ENCODE measurements at places on chromosomes 6 and 20.

DNA sequence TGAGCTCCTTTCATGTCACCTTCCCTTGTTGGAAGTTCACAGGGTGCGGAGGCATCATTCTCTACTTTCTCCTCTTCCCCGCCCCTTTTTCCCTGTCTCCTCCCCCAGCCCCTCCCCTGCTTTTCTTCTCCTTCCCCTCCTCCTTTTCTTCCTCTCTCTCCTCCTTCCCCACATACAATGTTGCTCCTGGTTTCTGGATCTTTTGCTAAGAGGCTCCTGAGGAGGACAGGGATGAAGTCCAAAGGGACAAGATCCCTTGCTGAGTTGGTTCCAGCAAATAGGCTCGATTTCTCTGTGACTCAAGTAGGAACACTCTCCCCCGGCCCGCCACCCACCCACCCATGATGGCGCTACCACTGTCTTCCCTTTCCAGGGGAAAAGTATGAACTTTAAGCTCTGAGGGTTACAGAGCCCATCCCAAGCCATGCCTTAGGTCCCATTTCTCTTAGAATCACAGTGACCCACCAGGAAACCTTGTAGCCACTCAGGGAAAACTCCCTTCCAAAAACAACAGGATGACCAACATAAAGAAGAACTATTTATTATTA is 852 bp upstream of the TFEB start:
- DNase-seq = no peak

DNA sequence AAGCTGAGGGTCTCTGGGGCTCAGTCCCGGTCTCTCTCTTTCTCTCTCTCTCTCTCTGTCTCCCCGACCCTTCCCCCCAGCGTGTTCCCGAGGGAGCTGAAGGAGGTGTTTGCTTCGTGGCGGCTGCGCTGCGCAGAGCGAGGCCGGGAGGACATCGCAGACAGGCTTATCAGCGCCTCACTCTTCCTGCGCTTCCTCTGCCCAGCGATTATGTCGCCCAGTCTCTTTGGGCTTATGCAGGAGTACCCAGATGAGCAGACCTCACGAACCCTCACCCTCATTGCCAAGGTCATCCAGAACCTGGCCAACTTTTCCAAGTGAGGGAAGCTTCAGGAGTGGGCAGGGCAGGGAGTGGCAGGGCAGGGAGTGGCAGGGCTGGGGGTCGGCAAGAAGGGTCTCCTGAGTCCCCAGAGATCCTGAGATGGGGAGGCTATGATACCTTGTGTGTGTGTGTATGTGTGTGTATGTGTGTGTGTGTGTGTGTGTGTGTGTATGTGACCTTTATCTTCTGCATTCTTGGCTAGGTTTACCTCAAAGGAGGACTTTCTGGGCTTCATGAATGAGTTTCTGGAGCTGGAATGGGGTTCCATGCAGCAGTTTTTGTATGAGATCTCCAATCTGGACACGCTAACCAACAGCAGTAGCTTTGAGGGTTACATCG is 13.6 kb upstream of the ZBTB9 start:
- no peak for DNase-seq

DNA sequence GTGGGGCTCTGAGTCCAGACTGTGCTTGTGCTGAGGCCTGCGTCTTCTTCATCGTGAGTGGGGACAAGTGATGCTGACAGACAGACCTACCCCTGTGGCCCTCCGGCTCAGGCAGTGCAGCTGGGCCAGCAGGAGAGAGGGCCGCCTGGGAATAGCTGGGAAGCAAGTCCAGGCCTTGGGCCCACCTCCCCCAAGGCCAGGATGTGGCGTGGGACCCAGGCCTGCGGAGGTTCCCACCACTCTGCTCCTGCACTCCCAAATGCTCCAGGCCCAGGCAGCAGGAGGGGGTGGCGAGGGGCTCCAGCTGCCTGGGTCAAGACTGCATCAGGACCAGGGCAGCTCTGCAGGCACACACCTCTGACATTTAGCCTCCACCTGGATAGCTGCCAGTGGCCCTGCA is 38.3 kb downstream of the DAAM2 start:
- no peak for DNase-seq

DNA sequence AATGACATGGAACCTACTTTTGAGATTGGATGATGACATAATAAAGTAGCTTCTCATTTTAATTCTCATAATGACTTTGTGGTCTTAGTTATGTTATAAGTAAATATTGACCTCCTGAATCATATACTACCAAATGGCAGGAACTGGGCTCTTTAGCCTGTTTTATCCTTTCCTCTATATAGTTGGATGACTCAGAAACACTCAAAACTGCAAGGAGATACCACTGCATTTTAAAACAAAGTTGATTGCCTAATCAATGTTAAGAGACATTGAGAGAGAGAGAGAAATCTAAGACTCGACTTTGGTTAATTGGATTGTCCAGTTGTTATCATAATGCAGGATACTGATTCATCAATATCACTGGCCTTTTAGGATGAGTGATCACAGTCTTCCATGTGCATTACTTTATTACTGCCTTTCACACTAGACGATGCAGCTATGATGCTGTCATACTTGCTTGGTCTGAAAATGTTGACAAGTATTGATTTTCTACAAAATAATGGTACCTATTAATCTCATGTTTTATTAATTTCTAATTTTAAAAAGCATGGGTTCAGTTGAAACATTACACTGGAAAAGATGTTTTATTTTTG is 320.0 kb downstream of the NKAIN2 start:
- no peak for DNase-seq

GRCh38 chr6:55320696-55321086 is 6.6 kb upstream of the GFRAL start:
- no peak for DNase-seq

DNA sequence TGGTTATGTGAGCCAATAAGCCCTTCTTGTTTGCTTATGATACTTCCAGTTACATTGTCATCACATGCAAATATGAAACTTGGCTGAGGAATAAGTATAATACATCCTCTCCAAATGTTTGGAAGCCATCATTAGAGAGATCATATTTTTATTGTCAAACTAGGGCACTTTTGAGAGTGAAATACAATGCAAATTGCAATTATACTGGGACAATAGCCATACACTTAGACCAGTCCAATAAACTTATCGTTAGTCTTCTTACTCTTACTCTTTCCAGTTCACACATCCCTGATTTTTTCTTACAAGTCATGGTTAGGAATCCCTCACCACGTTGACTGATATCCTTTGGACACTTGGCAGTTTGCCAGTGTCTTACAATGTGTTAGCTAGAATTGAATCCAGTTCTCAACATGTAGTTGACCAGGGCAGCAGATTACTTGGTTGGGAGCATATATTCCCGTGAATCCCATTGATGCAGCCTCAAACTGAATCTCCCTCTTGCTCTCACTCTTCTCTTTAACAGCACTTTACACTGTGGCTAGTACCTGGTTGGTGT is 519.7 kb upstream of the ID4 start:
- no peak for DNase-seq

DNA sequence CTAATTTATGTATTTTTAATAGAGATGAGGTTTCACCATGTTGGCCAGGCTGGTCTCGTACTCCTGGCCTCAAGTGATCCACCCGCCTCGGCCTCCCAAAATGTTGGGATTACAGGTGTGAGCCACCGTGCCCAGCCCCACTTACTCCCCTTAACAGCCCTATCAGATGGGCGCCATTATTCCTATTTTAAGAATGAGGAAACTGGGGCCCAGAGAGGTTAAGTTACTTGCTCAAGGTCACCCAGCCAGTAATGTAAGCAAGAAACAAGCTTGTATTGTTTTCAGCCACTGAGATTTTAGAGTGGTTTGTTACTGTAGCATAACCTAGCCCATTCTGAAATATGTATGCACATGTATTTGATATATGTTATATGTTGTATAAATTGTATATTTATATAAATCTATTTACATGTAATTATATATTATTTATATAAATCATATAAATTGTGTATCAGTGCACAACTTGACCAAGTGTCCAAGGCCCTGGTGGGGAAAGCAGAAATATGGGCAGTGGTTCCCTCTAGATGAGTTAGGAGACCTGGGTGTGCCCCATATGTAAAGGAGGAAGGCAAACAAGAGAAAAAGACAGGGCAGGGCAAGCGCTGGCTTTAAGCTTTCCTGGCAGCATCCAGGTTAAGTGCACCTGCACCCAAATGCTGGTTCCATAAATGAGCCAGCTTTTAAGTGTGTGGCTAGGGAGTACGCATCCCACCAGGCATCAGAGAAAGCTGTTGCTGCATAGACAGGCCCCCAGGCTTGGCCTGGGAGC is 1.2 kb upstream of the GUCA1A start:
- DNase-seq = no peak

DNA sequence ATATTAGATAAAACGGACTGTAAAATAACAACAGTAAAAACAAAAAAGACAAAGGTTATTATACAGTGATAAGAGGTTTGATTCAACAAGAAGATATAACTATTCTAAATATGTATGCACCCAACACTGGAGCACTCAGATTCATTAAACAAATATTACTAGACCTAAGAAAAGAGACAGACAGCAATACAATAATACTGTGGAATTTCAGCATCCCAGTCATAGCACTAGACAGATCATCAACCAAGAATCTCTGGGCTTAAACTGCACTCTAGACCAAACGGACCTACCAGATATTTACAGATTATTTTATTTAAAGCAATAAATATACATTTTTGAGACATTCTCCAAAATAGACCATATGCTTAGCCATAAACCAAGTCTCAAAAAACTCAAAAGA is 263.8 kb downstream of the C6orf118 start:
- DNase-seq = no peak

DNA sequence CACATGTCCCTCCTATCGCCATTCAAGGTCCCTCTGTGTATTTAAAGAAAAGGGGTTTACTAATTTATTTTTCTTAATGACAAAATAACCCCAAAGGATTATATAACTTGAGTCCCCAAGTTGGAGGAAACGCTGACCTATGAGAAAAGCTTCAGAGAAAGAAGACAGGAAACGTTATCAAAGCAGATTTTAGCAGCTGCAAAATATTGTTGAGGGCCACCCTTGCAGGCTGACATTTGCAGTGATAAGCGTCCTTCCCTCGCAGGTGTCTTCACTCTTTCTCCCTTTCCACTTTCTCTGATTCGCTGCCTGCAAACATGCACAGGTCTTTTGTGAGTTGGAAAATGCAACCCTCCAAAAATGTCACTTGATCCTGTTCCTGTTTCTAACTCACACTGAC is 103.2 kb upstream of the RIPOR2 start:
- no peak for DNase-seq

DNA sequence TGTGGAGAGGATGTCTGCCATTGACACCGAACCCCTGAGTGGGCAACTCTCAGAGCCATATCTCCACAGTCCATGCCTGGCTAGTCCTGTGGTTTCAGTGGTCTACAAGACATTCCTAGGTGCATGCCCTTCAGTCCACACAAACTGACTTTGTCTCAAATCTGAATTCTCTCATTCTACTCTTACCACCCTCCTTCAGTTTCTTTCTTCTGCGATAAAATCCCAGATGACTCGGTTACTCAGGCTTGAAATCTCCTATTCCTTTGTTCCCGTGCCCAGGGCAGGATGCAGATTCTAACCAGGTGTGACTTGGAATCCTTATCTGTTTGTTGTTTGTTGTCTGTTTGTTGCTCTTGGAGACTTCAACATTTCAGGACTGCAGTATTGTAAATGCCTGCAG is 9.3 kb downstream of the CDS2 start:
- no peak for DNase-seq

Measured in activated CD4-positive, CD25-positive, alpha-beta regulatory T cell (primary cell).